Heart right ventricle (tissue), 16 donors: ENCODE measurements at places on chromosomes 11 and 22. TPM values are rescaled to one million over a fixed set of nuclear protein-coding genes. Genes with fewer than 3 reads are reported as not detected.

- no peak for DNase-seq
These were observed 582.2 kb downstream of the LRRC4C start for GRCh38 chr11:40877256-40877655.

Gene NRXN2
- total RNA-seq: 0.90 TPM

DNA sequence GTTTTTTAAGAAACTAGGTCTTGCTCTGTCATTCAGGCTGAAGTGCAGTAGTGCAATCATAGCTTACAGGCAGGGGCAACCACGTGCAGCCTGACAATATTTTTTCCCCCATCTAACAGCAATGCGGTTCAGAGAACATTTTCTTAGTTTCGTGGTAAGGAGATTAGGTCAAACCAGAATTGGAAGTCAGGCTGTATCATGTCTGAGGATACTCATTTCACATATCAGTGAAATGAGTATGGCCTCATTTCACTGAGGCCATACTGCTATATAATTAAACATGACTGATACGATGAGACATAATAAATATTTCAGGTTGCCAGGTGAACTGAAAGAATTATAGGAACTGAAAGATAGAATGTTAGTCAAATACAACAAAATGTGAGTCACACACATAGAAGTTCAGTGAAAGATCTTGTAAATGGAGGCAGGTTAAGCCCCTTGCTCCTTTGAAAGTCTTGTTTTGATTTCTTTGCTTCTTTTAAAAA, 32.5 kb upstream of the IZUMO1R start:
- DNase-seq: no peak

Gene IGF2
- total RNA-seq: 72.5 TPM

DNA sequence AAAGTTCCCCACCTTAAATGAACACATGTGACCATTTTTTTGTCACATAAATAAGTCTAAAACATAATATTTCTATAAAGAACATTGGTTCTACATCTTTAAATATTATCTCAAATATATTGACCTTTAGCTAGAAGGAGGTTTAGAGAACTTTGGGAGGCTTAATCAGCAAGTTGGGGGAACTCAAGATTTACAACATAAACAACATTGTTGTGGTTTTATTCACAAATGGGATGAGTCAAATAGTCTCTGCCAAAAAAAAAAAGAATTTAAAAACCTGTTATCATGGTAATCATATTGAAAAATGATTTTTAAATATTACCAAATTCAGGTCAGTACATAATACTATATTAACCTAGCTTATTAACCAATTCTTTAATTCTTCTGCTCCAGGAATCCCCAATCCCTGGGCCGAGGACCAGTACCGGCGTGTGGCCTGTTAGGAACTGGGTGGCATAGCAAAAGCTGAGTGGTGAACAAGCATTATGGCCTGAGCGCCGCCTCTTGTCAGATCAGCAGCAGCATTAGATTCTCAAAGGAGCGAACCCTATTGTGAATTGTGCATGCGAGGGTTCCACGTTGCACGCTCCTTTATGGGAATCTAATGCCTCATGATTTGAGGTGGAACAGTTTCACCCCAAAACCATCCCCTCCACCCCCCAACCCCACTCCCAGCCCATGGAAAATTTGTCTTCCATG, 98.2 kb downstream of the RDX start:
- DNase-seq: no peak

- DNase-seq: no peak
These were observed 154.4 kb downstream of the SBF2 start for GRCh38 chr11:10139656-10140055.

- no peak for DNase-seq
These were observed 1293.9 kb downstream of the JRKL start for GRCh38 chr11:97683733-97684132.

GRCh38 chr11:111549869-111550203, 9.3 kb downstream of the LAYN start:
- DNase-seq: no peak

DNA sequence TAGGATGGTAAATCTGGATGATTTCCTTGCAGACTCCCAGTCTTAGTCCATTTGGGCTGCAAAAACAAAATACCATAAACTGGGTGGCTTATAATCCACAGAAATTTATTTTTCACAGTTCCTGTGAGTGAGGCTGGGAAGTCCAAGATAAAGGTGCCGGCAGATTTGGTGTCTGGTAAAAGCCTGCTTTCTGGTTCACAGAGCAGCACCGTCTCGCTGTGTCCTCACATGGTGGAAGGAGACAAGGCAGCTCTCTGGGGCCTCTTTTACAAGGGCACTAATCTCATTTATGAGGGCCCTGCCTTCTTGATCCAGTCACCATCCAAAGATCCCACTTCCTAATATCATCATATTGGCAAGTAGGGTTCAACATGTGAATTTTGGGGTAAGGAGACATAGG, 8.9 kb downstream of the USP47 start:
- no peak for DNase-seq
